ENCODE measurements at places on chromosomes 3 and 15. TPM values are rescaled to one million over a fixed set of nuclear protein-coding genes. Genes with fewer than 3 reads are reported as not detected.

- no peak for DNase-seq
Measured at GRCh38 chr15:73843787-73844186, 29.6 kb upstream of the TBC1D21 start.

- DNase-seq = no peak
Measured at GRCh38 chr3:40978442-40978841, 220.9 kb upstream of the CTNNB1 start.

DNA sequence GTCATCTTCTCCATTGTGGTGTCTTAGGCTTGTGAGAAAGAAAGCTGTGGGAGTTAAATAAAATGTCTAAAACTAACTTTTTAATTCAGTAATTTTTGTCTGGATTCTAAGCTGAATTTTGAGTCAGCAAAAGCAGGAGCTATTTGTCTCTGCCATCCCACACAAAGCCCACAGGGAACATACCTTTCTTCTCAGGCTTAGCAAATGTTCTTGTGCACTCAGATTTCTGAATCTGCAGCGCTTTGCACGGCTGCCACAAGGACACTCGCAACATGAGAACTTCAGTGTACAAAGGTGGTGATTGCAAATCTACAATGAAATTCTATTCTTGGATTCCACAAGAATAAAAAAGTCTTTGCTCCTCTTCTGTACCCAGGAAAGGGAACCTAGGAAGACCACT is 88.2 kb upstream of the RNF7 start:
- no peak for DNase-seq

DNA sequence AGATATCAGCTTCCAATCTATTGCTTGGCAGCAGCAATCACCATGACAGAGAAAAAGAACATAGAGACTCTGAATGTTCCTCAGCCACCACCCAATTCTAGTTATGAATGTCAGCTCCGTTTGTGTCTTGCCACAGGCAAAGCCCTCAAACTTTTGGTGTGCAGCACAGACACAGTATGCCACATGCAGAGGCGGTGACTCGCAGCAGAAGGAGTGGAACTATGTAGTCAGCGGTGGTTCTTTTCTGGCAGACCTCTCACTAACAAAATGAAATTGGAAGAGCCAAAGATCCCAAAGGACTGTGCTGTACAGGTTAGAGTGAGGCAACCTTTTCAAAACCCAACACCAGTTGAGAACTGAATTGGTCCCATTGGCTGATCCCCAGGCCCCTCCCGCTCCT is 220.9 kb downstream of the SLC9A9 start:
- no peak for DNase-seq

DNA sequence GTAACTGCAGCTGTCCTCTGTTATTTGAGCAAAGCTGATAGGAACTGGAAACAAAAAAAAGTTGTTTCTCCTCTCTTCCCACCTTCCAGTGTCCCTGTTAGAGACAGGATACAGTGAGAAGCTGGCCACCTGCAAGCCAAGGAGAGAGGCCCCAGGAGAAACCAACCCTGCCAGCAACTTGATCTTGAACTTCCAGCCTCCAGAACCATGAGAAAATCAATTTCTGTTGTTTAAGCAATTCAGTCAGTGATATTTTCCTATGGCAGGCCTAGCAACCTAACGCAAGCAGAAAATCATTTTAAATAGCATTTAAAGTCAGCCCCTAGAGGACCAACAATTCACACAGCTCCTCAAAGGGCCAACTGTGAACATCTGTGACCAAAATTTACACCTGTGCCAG is 291.3 kb downstream of the OXSM start:
- no peak for DNase-seq

- DNase-seq = no peak
Measured at GRCh38 chr15:63244976-63245645, 32.3 kb upstream of the APH1B start.

- DNase-seq = no peak
Measured at GRCh38 chr3:60444898-60445437, 806.3 kb downstream of the FHIT start.

- DNase-seq = no peak
Measured at GRCh38 chr15:80015156-80015555, 44.2 kb upstream of the BCL2A1 start.

DNA sequence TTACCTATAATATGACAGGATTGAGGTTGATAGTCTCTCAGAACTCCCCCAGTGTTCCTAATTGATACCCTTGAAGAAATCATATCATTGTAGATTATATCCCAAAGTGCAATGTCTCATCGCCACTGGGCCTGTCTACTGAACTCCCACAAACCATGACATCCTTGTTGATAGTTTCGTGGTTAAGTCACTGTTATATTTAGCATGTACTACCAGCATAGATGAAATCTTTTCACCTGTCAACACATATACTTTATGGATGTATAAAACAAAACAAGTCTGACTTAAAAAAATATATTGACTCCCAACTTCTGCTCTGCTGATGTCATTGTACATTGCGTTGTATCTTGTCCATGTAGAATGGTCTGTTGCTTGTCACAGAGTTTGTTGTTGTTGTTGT is 128.1 kb downstream of the IQCH start:
- no peak for DNase-seq

GRCh38 chr15:92375057-92375456 is 18.6 kb upstream of the ST8SIA2 start:
- DNase-seq = no peak

GRCh38 chr3:108153451-108153981 is 62.7 kb upstream of the CD47 start:
- DNase-seq = no peak

DNA sequence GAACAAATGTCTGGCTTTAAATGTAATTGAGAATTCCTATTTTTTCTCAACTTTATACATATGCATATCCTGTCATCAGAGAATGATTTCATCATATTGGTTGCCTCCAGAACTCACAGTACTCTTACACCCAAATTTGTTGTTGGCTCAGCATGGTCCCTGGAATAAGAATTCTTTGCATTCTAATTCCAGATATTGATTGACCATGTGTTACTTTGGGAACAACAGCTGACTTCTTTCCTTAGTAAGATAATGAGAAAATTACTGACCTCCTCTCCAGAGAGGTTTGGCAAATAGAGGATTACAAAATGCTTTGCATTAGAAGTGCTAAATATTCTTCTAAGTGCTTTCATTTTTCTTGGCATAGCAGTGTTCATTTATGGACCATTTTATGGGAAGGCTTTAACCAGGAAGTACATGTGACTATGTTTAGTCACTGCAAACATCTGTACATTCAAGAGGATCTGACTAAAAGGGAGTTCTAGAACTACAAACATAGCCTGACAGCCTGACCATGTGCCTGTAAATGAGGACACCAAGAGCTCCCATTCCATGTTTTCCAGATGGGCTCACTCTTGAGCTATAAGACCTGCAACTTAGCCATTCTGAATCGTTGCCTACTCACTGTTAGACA is 391.6 kb upstream of the DPPA4 start:
- DNase-seq = no peak

DNA sequence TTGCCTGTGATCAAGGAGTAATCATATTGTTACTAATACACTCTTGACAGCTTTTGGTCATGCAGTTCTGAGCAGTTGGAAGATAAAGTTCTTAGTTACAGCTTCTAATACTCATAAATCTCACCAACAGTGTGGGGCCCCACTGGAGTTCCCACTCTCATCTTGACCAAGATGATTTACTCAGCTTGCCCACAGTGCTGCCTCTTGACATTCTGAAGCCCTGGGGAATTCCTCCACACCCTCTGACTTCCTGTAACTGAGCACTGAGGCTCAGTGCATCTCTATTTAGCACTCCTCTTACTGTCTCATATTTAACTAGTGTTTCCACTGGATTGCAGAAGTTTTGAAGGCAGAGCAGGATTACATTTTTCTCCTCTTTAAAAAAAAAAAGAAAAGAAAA is 1.9 kb upstream of the ARL6IP5 start:
- no peak for DNase-seq

GRCh38 chr15:31954374-31955172 is 75.7 kb upstream of the CHRNA7 start:
- DNase-seq = peak; percentile 67

- DNase-seq = no peak
Measured at GRCh38 chr3:52836986-52837385, 2.2 kb upstream of the MUSTN1 start.

DNA sequence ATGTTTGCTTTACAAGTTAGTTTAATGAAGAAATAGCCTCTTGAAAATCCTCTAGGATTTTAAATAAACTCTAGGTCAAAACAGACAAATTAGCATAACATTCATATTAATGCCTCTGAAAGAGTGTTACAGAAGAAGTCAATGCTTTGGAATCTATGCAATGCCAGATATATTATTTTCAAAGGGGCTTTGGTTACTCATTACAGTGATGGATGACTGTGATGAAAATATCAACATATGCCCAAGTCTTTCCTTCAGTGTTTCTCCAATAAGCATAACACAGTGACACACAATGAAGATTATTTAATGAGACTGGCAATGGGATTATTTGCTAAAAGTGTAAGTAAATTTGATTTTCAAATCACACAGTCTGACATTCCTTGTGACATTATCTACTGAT is 1247.2 kb downstream of the ROBO2 start:
- no peak for DNase-seq

CDCP1 gene
- 3.5 TPM for total RNA-seq

TRIM71 gene
- 0.95 TPM for total RNA-seq

SOX2 gene
- total RNA-seq = 70.2 TPM

EOMES gene
- total RNA-seq = 0.28 TPM

NRG4 gene
- total RNA-seq = 16.5 TPM

PLD1 gene
- total RNA-seq = 52.3 TPM

BHLHE40 gene
- total RNA-seq = 100 TPM

FBXO40 gene
- total RNA-seq = 4.8 TPM

All from dorsolateral prefrontal cortex (tissue), 122 donors.